Activated naive CD4-positive, alpha-beta T cell (primary cell): ENCODE measurements at places on chromosomes 3 and 15.

DNA sequence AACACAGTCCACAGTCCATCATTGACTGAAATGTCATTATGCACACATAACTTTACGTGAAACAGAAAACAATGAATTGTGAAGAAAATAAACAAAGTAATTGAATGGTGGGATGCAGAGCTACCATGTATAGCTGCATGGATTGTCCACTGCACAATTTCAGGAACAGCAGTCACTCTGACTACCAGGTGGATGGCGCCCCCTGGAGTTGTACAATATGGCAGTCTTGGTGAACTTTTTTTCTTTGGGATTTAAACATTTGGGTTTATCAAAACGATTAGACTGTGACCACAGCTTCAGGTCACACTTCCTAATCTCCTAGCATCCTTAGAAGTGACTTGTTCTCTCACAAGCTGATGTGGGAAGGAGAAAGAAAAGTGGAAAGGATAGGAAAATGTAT lies 48.9 kb upstream of the TCF12 start:
- DNase-seq: no peak

GRCh38 chr15:101191242-101191641 lies 60.6 kb downstream of the CHSY1 start:
- no peak for DNase-seq

- no peak for DNase-seq
Measured at GRCh38 chr3:158339638-158340037, 229.7 kb downstream of the RSRC1 start.

DNA sequence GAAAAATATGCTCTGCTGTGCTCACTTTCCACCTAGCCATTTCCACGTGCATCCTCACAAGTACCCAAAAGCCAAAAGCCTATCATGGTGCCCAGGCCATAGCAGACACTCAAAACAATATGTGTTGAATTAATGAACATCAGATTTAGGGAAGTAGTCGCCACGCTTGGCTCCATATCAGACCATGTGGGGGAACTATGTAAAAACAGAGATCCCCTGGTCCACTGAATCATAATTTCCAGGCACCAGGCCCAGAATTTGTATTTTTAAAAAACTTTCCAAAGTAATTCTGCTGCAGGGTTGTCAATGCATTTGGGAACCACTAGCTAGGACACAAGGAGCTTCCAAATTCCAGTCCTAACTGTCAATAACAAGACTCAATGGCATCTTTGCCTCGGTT lies 77.3 kb downstream of the CNTN3 start:
- no peak for DNase-seq

- DNase-seq: no peak
Measured at GRCh38 chr15:85726454-85726853, 68.3 kb downstream of the KLHL25 start.

GRCh38 chr3:42081838-42082473 lies 9.2 kb upstream of the TRAK1 start:
- no peak for DNase-seq
